Femur (tissue), 1 donor: ENCODE measurements at places on chromosomes 5 and 9.

GRCh38 chr5:133873449-133873848, 95.0 kb downstream of the C5orf15 start:
- no peak for DNase-seq

- DNase-seq, result no peak
These were observed 55.0 kb upstream of the C9orf72 start for GRCh38 chr9:27628311-27628710.

GRCh38 chr5:95621839-95622629, 2.1 kb downstream of the GPR150 start:
- no peak for DNase-seq

DNA sequence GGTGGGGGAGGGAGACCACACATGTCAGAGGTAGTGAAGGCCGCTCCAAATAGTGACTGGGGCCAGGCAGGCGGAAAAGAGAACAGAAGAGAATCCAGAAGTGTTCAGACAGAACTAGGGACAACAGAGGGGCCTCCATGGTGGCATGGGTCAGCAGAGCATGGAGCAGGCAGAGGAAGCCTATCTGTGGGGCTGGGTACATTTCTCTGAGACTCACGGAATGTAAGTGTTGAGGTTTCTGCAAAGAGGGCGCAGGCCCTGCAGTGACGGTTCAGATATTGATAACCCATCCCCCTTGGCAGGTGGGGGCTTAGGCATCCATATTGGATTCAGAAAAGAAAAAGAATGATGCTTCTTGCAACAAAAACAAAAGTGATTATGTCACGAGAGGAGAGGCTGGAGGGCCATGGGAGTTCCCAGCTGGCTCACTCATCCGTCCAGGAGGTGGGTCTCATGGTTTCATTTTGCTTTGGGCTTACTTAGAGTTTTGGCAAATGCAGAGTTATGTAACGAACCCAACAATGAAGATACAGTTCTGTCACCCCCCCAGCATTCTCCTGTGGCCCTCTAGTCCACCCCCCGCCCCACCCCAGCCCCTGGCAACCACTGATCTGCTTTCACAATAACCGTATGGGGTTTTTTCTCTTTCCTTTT, 5.4 kb upstream of the RMND5B start:
- no peak for DNase-seq

- no peak for DNase-seq
These were observed 2180.4 kb upstream of the WWC1 start for GRCh38 chr5:166111021-166111420.

DNA sequence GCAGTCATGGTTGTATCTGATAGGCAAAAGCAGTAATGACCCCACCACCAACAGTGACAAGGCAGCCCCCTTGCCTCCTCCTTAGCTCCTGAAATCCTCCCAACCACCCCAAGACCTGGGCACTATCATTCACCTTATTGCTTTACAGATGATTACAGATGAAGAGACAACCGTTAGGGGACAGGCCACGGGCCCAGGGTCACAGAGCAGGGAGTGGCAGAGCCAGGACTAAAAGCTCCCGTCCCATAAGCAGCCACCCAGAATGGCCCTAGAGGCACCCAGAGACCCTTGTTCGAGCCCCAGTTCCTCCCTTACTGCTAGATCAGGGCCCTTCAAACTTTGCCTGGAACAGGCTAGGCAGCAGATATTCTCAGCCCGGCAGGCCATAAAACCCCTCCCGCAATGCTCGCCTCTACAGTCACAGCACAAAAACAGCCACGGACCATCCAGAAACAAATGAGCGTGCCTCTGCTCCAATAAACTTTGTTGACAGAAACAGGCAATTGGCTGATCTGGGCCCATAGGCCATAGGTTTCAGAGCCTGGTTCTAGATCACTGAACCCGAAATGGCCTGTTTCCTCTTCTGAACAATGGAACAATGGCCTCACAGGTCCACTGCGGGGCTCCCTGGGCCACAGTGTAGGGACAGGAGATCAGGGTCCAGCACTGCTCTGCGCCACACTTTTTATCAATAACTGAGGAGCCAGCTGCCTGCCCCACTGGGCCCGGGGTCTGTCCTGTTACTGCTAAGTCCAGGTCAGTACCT, 67.0 kb downstream of the LRSAM1 start:
- DNase-seq, result no peak

GRCh38 chr9:77063645-77064285, 44.3 kb downstream of the FOXB2 start:
- DNase-seq, result peak; percentile 19

DNA sequence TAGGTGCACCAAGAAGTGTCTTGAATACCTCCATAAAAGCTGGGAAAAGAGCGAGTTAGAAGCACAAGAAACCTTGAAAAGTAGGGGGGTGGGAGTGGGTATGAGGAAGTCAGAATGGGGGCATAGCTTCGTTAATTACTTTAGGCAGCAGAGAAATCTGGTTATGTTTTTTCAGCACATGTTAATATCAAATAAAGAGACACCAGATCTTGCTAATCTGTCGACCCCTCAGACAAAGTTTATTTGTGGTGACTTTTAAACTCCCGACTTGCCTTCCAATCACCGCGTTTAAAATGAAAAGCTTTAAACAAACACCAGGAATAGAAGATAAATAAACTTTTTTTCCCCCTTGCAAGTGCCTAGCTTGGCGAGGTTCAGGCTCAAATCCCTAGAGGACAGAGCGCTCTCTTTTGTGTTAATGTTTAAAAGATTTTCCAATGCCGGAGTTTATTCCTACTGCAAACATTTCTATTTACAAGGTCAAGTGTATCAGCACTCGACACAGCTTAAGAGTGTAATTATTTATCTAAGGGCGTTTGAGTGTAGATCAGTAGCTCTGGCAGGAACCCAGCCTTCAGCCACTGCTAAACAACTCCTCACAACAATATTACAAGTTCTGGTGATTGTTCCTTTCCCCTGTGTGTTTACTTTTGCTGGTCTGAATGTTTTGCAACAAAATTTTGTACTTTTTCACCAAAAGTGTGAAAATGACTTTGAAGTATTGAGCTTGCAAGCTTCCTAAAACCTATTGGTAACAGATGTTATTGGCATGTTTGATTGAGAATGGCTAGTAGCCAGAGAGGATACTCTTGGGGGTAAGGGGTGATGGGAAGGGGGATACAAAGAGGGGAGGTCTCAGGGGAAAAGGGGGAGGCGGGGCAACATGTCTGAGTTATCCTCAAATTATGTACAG, 3.8 kb downstream of the GAS1 start:
- DNase-seq, result peak; percentile 48

DNA sequence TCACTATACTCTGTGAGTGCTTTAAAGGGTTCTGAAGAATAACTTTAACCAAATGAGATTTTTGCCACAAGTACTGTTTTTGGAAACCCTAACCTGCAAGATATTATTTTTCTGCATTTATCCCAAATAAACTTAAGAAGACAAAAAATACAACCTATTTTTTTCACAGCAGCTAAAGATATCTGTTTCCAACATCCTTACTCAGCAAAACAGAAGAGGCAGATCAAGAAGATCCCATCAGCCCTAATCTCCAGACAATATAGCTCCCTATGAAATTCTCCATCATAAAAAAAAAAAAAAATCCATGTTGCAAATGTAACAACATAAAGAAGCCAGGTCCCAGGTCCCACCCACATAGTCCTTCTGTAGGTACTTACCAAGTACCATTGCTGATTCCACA, 7.6 kb downstream of the PCSK1 start:
- no peak for DNase-seq

GRCh38 chr5:53017383-53017782, 28.2 kb downstream of the ITGA2 start:
- DNase-seq, result no peak
